ENCODE measurements at places on chromosomes 5 and 9.

- DNase-seq = no peak
Measured at GRCh38 chr5:102889033-102889432, 133.9 kb downstream of the PAM start.

GRCh38 chr9:89600831-89601230 is 4.0 kb upstream of the GADD45G start:
- DNase-seq = no peak

GRCh38 chr9:70061776-70062175 is 18.1 kb downstream of the MAMDC2 start:
- no peak for DNase-seq

DNA sequence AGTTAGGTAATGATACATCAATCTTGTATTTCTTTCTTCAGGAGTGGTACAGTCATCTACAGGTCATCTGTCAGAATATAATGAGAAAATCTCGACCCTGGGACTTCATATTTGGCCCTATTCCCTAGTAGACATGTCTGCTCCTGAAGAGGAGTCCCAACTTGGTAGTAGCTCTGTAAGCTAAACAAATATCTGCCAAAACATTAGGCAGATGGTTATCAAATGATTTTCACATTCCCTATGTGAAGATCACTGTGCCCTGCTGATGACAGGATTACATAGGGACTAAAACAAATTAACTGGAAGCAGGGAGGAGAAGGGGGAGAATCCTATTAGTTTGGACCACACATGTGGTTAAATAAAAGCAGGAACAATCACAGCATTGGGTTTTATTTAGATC is 138.6 kb upstream of the NFIB start:
- no peak for DNase-seq

- no peak for DNase-seq
Measured at GRCh38 chr5:67094476-67095300, 101.9 kb downstream of the CD180 start.

GRCh38 chr5:154708846-154709245 is 46.3 kb upstream of the LARP1 start:
- no peak for DNase-seq

DNA sequence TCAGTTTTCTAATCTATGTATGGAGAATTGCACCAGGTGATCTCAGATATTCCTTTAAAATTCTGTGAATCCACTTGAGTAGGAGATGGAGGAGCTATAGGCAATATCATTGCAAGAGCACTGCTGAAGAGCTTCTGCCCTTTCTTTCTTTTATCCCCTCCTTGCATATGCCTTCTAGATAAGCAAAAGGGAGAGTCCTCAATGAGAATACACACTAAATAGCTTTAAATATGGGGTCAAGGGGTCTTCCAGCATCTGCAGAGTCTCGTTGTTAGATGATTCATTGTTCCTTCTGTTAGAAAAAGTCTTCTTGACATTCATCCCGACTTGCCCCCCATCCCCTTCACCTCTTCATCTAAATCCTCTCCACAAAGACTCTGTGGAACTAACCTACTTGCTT is 156.1 kb downstream of the PIK3R1 start:
- no peak for DNase-seq

Data from activated naive CD4-positive, alpha-beta T cell treated with anti-CD3 and anti-CD28 coated beads, Interleukin-2, amount 50 U/mL, for 16 hours (primary cell).